ENCODE measurements at places on chromosomes 6 and 20. TPM values are rescaled to one million over a fixed set of nuclear protein-coding genes. Genes with fewer than 3 reads are reported as not detected.

GRCh38 chr6:80287112-80287511 is 180.6 kb downstream of the BCKDHB start:
- no peaks in the 10 kb centered on the region for H3K27me3 ChIP-seq
- H3K4me1 ChIP-seq, result no peaks in the 10 kb centered on the region
- H3K4me3 ChIP-seq, result no peak overlapping the region

RSPO3 gene
- polyA plus RNA-seq, result 0.42 TPM

- no peak overlapping the region for H3K27ac ChIP-seq
- no peaks in the 10 kb centered on the region for H3K36me3 ChIP-seq
- H3K4me3 ChIP-seq, result no peak overlapping the region
- H3K27me3 ChIP-seq, result no peaks in the 10 kb centered on the region
Measured at GRCh38 chr6:169981969-169982368, 230.5 kb downstream of the ERMARD start.

MICAL1 gene
- polyA plus RNA-seq, result 10.2 TPM

C20orf202 gene
- 0.46 TPM for polyA plus RNA-seq

GTSF1L gene
- not detected for polyA plus RNA-seq

- no peak overlapping the region for H3K27ac ChIP-seq
- no peaks in the 10 kb centered on the region for H3K36me3 ChIP-seq
- H3K4me1 ChIP-seq, result no peaks in the 10 kb centered on the region
Measured at GRCh38 chr20:15201602-15202001, 864.2 kb upstream of the FLRT3 start.

GRCh38 chr6:121616406-121616805 is 181.0 kb downstream of the GJA1 start:
- no peaks in the 10 kb centered on the region for H3K27me3 ChIP-seq
- no peaks in the 10 kb centered on the region for H3K4me1 ChIP-seq
- DNase-seq, result no peak
- H3K27ac ChIP-seq, result no peak overlapping the region
- H3K36me3 ChIP-seq, result no peaks in the 10 kb centered on the region
- H3K4me3 ChIP-seq, result no peak overlapping the region

GRCh38 chr6:56021943-56022342 is 146.6 kb upstream of the BMP5 start:
- H3K4me1 ChIP-seq, result no peaks in the 10 kb centered on the region
- DNase-seq, result no peak
- no peaks in the 10 kb centered on the region for H3K36me3 ChIP-seq
- H3K4me3 ChIP-seq, result no peak overlapping the region
- no peak overlapping the region for H3K27ac ChIP-seq
